ENCODE measurements at places on chromosomes 13 and 19.
A peak's percentile ranks its signal among the peaks of the same experiment; 100 is the strongest.

DNA sequence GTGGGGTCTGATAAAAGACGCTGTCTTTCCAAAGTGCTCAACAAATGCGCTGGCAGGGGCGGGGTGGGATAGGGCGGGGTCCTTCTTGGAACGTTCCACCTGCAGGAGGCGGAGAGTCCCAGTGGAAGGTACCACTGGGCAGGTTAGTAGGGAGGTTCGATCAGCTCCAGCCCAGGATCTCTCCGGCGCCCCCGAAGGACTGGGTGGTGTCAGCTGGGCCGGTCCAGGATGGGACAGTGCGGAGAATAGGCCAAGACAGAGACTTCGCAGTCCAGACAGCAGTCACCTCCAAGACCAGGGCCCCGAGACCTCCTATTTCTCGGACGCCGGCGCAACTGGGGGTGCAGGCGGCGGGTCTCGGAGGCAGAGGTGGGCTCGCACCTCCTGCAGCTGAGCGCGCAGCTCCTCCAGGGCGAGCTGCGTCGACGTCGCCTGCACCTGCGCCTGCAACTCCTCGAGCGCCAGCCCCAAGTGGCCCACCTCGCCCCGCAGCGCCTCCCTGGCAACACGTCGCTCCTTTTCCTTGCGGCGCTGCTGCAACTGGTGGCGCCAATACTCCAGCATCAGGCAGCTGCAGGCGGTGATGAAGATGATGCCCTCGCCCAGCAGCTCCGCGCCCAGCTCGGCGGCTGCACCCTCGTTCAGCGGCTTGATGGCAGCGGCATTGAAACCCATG, 21.6 kb downstream of the VASP start:
- DNase-seq = no peak

DNA sequence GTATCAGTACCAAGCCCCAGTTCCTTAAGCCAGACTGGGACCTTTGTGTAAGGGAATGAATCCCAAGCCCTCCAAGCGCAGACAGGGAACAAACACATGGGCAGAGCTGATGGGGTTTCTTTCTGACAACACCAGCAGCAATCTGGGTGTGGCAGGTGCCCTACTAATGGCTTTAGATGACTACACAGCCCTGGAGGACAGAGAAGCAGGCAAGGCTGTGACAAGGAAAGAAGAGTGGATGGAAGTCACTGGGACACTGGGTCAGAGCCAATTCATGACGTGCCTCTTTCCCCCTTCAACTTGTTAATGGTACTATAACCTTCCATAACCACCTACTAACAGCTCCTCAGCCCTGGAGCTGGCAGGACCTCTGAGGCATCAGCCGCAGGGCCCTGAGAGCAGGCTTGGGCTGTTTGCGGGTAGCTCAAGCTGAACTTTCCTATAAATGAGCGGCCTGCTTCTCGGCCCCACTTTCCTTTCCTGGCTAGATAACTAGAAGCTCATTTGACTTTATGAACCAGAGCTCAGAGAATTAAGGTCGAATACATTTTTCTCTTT, 38.9 kb downstream of the RASL11A start:
- DNase-seq = no peak

DNA sequence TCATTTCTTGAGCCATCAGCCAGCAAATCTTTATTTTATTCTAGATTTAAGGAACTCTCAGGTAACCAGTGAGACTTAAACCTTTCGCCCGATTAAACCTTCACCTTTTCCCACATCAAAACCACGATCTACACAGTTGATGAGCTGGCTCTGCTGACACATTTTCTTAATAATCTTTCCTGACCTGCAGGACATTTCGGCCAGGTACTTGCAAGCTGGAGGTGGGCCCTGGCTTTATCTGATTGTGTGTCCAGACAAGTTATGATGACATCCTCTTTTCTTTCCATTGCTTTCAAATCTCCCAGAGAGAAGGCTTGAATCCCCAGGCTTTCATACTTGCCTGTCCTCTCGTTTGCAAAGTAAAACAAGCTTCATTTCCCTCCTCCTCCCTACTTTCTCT, 144.2 kb downstream of the EFNB2 start:
- no peak for DNase-seq

DNA sequence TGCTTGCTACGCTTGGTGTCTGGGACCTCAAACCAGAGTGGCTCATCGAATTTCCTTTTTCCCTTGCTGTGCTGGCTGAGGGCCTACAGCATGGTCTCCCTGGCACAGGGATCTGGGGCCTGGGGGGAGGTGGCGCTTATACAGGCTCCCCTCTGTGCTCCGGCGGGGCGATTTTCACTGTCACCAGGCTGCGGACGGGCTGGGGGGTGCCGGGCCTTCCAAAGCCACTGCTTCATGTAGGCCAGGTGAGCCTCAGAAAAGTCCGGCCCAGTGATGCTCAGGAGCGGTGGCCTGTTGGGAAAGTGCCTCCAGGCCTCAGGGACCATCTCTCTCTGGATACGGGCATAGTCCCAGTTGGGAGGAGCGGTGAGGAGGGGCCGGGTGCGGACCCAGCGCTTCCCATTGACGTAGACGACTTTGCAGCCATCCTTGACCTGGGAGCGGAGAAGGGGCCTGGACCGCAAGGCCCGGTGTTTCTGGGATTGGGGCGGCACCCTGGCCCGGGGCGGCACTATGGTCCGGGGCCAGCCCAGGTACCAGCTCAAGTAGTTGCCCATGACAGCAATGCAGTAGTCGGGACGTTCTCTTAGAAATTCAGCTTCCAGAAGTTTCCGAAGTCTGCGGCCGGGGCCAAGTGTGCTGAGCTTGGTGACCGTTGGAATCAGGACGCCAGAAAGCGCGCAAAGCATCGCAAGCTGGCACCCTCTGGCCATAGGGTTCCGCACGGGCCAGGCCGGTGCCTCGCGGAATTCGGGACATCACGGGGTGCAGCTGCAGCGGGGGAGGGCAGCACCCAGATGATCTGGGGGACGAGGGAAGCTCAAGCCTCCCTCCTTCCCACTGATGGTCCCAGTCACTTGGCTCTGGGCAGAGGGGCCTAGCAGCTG, 255.9 kb downstream of the SLC7A1 start:
- DNase-seq = no peak

GRCh38 chr19:31266731-31267130, 82.5 kb downstream of the TSHZ3 start:
- no peak for DNase-seq

GRCh38 chr19:2478278-2478755, 2.4 kb downstream of the GADD45B start:
- no peak for DNase-seq

DNA sequence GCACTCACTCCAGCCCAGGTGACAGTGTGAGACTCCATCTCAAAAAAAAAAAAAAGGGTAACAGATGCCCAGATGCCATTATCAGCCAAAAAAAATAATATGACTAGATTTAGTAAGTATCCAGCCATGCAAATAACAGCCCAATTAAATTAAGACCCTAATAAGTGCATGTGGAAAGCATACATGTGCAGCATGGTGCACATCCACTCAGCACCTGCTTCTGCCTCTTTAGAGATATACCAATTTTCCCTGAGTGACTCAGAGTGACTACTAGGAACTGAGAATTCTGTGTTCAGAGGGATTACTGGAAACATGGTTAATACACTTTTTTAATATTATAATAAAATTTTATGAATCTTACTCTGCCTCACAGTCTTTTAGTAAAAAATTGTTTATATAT, 29.8 kb upstream of the ZNF675 start:
- DNase-seq = no peak

GRCh38 chr13:113273321-113273720, 23.7 kb upstream of the LAMP1 start:
- DNase-seq = no peak

GRCh38 chr19:58519355-58520256, at the start of gene ZBTB45:
Gene ZBTB45 (minus strand): TSS chr19:58519810. CDS start chr19:58517673, 2,137 bp downstream.
- peak; percentile 86 for DNase-seq

GRCh38 chr19:3151563-3152418, 16.0 kb downstream of the GNA15 start:
- DNase-seq = no peak

DNA sequence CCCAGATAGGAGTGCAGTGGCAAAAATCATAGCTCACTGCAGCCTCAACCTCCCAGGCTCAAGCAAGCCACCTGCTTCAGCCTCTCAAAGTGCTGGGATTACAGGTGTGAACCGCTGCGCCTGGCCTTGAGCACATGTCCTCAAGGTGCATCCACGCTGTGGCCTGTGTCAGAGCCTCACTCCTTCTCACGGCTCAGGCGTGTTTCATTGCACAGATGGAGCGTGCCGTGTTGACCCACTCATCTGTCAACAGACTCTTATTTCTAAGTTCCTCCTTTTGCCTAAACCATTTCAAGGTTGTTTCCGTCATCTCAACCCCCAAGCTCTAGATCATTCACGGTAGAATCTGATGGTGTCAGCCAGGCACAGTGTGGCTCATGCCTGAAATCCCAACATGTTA, 28.2 kb downstream of the ATP8B3 start:
- DNase-seq = no peak

DNA sequence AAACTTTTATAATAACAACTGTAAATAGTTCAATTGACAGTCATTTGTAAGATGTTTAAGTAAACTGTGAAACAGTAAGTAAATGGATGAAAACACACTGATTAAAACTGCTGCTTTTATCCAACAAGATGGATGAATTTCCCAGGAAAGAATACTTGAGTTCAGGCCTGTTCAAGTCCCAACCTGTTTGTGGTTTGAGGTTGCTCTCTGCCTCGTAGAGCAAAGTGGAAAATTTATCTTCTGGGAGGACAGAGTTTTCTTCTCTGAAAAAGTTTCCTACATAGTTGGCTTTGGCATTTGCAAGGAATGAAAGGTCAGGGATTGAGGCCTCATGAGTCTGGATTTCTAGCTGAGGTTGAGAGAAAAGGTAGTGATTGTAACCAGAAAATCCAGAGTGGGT, 15.2 kb upstream of the ZNF543 start:
- no peak for DNase-seq

DNA sequence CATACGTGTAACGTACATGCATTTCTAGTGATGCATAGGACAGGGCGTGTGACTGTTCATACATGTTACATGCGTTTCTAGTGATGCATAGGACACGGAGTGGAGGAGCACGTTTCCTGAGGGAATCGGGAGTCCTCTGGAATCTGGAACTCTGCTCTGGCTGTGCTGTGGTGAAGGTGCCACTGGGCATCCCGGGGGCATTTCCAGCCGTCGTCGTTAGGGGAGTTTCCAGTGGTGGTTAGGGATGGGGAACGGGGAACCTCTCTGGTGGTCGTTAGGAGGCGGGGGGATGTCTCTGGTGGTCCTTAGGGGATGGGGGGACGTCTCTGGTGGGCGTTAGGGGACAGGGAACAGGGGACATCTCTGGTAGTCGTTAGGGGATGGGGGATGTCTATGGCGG, 209.6 kb upstream of the SOX1 start:
- DNase-seq = no peak

GRCh38 chr19:49973987-49974386, 13.0 kb upstream of the SIGLEC11 start:
- DNase-seq = no peak

DNA sequence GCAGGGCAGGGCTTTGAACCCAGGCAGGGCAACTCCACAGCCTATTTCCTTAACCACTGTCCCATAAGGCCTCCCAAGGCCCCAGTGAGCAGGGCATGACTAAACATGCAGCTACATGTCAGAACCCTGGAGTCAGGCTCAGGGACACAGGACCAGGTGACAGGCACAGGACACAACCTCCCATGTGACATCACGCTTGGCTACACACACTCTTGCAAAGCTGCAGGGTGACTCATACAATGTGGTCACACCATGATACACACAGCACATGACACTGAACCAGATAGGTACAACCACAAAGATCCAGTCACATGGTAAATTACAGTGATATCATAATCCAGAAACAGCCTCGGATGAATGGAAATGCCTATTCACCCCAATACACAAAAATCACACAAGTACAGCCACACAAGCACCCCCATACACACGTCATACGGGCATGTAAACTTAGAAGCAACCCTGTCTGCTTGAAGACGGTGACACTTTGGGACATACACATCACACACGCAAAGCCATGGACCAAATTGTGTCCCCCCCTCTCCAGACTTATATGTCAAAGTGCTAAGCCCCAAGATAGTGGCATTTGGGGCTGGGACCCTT, 14.5 kb downstream of the KLK4 start:
- DNase-seq = peak; percentile 87

Data from GM10248 (cell line).